ENCODE measurements at places on chromosomes 13 and 19.

DNA sequence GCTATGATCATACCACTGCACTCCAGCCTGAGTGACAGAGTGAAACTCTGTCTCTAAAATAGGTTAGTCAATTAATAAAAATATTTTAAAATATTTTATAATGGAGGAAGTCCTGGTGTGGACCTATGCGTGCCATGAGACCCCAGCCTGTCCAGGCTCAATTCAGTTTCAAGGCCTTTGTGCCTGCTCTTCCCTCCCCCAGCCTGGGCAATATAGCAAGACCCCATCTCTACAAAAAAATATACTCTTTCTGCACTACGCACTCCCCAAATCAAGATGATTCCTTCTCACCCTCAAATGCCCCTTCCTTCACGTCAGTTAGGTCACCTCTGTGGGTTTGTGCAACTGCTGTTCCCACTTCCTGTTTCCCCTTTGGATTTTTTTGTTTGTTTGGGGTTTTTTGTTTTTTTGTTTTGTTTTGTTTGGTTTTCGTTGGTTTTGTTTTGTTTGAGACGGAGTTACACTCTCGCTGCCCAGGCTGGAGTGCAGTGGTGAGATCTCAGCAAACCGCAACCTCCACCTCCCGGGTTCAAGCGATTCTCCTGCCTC lies 1.4 kb upstream of the HSH2D start:
- no peak for DNase-seq

DNA sequence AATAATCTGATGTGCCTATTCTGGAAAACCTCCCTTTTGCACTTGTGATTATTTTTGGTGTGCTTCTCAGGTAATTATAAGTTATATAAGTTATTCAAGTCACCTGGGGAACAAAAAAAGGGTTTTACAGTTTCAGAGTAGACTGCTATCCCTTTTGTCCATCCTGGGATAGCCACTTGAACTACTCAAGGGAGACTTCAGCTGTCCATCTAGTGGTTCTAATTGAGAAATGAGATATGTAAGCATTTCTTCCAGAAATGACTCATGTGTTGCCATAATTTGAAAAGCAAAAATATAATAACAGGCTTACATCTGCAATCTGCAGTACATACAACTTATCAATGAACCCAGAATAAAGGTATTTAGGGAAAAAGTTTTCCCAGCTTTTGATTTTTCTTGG lies 20.4 kb downstream of the UBL3 start:
- DNase-seq, result no peak

- no peak for DNase-seq
Measured at GRCh38 chr13:79496188-79496587, 15.2 kb downstream of the NDFIP2 start.

- peak; percentile 78 for DNase-seq
Measured at GRCh38 chr13:76884186-76884906, 1.9 kb downstream of the KCTD12 start.

GRCh38 chr13:27073186-27073585 lies 98.4 kb downstream of the USP12 start:
- DNase-seq, result no peak

- DNase-seq, result no peak
Measured at GRCh38 chr19:5983367-5983955, 5.5 kb upstream of the RANBP3 start.

DNA sequence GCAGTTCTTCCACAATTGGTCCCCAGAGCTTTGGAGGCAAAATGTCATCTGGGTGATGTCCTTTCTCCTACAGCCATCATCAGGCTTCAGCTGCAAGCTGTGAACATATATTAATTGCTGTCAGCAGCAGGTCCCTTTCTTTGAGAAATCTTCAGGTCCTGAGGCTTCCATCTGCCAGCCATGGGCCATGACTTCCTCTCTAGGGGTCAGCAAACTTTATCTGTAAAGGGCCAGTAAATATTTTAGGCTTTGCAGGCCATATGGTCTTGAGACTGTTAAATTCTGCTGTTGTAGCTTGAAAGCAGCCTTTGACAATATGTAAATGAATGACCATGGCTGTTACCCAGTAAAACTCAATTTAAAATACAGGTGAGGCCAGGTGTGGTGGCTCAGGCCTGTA lies 27.1 kb downstream of the SERP2 start:
- no peak for DNase-seq

DNA sequence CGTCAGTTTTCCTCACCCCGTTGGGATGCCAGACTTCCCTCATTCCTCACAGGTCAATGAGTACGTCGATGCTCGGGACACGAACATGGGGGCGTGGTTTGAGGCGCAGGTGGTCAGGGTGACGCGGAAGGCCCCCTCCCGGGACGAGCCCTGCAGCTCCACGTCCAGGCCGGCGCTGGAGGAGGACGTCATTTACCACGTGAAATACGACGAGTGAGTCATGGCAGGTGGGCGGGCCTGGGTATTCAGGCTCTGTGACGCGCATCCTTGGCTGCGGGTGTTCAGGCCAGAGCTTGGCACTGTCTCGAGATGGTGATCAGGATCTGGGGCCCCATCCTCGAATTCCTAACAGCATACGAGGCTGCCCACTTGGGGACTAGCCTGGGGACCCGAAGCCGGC lies 21.4 kb downstream of the UHRF1 start:
- DNase-seq, result no peak

- DNase-seq, result peak; percentile 88
Measured at GRCh38 chr19:3612901-3613741, 6.4 kb upstream of the TBXA2R start.

DNA sequence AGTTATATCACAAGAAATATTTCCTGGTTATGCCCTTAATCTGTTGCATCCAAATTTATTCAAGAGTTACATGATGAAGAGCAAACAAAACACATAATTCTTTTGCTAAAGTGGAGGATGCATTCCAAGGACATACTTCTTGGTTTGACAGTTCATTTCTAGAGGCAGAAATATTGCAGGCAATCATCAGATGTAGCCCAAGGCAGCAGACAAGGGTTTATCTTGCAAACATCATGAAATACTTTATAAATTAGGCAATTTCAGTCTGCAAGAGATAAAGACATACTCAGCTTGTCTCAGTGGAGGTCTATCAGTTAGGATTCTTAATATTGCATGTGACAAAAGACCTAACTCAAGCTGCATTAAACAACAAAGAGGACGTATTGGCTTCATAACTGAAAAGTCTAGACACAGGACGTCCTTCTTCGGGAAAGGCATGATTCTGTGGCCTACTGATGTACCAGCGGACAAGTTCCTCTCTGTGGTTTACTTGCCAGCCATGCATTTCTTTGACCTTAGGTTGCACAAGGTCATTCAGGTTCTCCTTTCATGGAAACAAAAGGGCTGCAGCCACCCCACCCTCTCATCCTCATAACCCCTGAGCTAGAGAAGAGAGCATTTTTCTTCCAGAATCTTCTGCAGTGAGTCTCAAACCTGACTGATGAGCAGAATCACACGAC lies 204.1 kb downstream of the KATNAL1 start:
- DNase-seq, result no peak

DNA sequence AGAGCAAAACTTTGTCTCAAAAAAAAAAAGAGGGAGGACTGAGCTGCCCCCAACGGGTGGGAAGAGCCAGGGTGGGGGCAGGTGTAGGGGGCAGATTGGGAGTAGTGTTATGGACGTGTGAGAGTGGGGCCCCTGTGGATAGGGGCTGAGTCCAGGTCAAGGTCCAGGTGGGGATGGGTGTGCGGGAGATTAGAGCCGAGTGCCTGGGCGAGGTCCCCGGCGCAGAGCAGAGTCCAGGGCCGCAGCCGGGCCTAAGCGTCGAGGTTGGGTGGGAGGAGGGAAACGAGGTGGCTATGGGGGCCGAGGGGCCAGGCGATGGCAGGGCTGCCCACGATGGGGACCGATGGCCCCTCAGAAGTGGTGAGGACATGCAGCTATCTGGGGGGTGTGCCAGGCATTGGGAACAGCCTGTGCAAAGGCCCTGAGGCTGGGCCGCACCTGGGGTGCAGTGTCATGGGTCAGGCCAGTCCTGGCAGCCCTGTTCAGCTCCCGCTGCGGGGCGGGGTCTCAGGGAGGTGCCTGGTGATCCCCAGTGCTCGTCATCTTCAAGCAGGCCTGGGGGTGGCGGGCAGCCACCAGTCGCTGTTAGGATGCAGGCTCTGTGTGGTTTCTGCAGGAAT lies 12.3 kb upstream of the MISP start:
- DNase-seq, result no peak

DNA sequence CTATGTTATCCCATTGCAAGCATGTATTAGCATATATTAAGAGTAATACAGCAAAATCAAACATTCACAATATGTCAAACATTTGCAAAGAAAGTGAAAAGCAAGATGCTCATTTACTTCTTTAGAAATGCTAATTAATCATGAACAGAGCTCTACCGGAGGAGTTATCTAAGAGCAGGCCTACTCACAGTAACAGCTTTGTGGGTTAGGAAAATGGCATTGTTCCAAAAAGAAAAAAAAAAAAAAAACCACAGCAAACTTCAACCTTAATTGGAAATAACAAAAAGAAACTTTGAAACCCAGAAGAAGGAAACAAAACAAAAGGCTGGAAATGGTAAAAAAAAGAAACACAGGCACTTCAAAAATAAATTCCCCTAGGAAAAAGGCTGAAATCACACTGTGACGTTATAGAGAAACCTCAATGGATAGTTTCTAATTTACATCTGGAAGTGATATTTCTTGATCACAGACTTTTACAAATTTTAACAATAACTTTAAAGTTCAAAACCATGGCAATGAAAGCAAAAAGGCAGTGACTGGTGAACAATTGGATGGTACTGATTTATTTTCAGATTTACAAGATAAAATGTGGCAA lies 1236.8 kb upstream of the SPRY2 start:
- no peak for DNase-seq

DNA sequence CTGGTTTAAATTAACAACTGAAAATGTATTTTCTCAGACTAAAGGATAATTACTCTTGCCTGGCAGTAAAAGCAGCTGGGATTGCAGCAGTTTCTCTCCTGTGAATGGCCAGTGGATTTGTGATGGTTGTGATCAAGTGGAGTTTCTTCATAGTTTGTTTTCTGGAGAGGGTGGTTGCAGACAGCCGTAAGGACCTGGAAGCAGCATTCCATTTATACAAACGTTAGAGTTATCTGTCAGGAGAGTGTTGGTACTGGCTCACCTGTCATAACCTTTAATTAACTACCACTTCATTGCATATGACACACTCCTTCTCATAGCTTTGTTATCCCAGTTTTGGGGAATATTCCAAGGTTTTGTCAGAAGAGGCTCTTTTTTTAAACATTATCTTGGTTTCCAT lies 258.4 kb upstream of the SLC10A2 start:
- DNase-seq, result no peak

DNA sequence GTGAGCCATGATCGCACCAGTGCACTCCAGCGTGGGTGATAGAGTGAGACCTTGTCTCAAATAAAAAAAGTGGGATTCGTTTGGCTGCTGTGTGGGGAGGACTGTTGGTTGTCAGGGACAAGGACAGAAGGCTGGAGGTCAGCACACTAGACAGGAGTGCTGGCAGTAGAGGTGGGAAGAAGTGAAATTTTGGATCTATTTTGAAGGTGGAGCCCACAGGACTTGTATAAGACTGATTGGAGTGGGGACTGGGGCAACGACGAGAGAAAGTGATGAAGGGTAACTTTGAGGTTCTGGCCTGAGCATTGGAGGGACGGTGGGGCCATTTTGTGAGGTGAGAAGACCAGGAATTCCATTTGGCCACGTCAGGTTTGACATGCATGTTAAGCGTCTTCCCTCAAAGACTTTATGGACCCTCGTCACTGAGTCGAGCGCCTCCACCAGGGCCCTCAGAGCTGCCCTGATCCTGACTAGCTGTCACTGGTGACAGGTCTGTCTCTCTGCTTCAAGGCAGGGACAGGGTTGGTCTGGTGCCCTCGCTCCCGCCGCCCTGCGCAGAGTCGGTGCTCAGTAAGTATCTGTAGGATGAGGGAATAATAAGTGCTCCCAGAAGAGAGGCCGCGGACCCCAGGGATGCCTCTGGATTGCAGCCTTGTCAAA lies 673 bp downstream of the CTU1 start:
- peak; percentile 45 for DNase-seq

DNA sequence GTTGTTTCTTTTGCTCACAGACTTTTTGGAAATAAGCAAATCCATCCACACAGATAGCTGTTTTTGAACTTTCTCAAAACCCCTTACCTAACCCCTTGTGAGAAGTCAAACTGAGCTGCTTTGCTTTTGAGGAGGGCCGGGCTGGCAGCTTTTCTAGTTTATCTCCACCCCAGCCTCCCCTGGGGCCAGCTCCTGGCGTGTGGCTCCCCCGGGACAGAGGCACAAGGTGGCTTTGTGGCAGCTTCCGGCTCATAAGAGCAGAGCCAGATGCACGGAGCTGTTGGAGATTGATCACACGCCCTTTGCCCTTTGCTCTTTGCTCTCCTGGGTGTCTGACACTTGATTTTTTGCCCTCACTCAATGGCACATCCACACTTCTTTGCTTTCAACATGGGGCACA lies 24.9 kb upstream of the RNF113B start:
- no peak for DNase-seq

- DNase-seq, result no peak
Measured at GRCh38 chr13:97023117-97023516, 28.8 kb upstream of the OXGR1 start.

DNA sequence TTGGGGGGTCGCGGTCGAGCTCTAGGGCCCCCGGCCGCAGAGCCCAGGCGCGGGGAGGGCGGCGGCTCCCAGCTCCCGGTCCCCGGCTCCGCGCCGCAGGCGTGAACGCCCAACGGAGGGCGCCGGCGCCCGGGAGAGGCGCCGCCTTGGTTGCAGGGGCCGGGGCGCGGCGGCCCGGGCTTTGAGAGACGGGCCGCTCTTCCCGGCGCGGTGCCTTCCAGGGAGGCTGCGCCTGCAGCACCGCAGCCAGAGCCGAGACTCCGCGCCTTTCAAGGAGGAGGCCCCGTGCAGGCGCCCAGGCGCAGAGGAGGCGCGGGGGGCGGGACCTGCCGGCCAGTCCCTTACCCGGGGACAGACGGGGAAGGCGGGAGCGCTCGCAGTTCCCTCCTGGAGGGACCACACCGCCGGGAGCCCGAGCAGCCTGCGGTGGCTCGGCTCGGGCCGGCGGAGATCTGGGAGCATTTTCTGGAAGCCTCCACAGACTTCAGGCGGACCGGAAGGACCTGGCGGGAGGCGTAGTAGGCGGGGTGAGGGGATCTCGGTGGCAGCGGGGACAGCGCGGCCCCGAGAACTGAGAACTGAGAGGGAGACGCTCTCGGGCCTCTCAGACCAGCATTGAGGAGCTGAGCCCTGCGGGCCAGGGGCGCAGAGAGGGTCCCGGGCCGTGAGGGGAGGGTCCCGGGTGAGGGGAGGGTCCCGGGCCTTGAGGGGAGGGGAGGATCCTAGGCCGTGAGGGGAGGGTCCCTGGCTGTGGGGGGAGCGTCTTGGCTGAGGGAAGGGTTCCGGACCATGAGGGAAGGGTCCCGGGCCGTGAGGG lies 25.5 kb upstream of the MCF2L start:
- peak; percentile 63 for DNase-seq

DNA sequence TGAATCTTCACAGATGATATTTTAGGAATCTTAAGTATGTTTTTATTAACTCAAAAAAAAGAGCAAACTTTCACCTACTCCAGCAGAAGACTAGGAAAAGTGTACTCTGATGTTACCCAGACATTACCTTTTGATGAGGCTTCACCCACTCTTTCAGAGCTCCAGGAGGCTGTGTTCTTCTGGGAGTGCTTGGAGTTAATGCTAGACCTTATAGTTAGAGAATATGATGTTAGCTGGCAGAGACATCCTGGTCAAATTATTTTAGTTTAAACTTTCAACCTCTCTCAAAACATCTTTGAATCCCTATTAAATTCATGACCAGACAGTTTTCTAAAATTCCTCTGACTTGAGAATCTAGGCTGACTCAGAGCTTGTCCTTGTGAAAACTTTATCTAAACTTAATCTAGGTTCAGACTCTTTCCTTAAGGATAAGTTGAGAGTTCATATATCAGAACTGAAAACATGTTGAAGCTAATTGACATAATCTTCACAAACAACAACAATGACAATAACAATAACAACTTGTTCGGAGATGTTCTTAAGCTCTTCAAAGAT lies 82.8 kb downstream of the ITGBL1 start:
- no peak for DNase-seq
